ENCODE measurements at places on chromosomes 4 and X.

DNA sequence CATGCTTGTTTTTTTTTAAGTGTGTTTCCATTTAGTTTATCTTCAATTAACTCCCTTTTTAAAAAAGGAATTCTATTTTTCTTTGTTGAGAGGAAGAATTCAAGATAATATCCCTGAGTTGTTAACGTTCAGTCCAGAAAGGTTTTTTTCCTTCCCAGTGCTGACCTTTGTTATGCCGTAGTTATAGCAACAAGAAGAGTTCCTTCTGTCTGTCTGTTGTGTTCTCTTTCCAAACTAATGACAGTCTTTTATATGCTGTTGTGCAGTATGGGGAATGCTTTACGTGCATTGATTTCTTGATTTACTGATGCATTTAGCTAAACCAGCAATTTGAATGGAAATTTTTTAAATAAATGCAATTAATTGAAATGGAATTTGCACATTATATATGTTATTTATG is 6.6 kb upstream of the CXXC4 start:
- DNase-seq: no peak

- peak; percentile 41 for DNase-seq
Measured at GRCh38 chr4:183354219-183354618, 32.0 kb upstream of the CLDN24 start.

GRCh38 chr4:7998447-7998846 is 58.8 kb upstream of the AFAP1 start:
- DNase-seq: no peak

DNA sequence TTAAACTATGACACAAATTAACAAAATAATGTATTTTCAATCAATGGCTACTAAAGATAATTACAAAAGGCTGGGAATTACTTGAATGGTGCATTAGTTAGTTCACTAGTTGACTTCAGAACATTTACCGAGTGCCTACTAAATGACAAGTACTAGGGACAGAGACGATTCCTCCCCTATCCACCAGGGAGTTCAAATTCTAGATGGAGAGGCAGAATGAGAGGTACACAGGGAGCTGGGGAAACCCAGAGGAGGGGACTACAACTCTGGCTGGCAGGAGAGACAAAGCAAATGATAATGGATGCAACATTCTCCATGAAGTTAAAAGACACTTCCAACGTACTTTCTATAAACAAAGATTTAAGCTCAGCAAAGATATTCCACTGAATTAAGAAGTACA is 43.1 kb upstream of the MCF2 start:
- no peak for DNase-seq

- DNase-seq: no peak
Measured at GRCh38 chr4:161002386-161002785, 1161.4 kb downstream of the FSTL5 start.

DNA sequence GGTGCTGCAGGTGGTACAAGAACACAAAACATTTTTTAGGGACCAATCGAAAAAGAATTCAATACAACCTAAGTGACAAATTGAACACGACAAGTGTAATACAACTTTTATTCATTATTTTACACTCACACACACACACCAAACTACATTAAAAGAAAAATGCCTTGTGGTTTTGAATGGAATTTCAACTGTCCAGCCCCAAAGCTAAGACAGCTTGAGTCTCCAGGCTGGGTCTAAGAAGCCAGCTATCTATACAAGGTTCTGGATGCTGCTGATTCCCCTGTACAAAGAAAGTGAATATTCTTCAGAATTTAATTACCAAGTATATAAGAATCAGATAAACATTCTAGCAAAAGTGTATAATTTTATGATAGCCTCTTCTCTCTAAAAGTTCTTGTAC is 118.2 kb downstream of the PPP3CA start:
- no peak for DNase-seq

- no peak for DNase-seq
Measured at GRCh38 chrX:63920875-63921274, 135.9 kb upstream of the ARHGEF9 start.

DNA sequence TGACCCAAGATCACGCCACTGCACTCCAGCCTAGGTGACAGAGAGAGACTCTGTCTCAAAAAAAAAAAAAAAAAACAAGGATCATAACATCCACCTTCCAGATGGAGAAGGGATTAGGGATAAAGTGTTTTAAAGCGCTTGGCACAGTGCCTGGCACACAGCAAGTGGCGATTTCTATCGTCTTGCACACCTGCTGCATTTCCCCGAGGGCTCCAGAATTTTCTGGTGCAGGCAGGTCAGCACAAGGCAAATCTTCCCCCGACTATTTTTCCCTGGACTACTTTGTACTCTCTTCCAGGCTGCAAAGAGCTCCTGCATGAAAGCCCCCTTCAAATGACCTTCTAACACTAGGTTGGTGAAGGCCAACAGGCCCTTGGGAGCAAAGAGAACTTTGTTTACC is 57.3 kb downstream of the APBB2 start:
- DNase-seq: no peak

- DNase-seq: no peak
Measured at GRCh38 chrX:7746856-7747255, 96.1 kb upstream of the VCX start.

DNA sequence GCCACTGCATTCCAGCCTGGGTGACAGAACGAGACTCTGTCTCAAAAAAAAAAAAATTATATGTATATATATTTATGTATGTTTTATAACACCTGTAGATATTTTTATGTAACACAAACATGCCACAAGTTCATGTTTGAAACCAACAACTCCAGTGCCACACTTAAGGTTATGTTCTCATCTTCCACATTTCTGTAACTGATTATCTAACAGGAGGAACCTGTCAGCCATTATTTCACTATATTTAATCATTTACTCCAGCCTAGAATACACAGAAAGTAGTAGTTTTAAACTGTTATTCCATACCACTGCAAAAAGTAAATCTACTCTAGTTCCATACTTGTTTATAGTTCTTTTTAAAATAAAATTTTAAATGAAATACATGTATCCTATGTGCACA is 32.3 kb downstream of the MCUB start:
- no peak for DNase-seq

- DNase-seq: peak; percentile 10
Measured at GRCh38 chr4:149113804-149114430, 671.7 kb upstream of the NR3C2 start.

DNA sequence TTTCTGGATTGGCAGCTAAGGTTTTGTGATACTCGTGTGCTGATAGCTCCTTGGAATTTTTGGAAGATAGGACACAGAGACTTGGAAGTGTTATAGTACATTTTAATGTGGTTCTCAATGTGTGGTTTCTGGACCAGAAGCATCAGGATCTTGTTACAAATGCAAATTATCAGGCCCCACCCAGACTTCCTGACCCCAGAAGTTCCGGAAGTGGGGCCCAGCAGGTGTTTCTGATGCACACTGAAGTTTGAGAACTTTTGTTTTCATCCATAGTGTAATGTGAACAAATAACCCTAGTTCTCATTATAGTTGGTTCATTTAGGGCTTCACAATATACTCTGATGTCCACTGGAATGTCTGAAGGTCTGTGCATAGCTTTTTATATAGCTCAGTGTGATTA is 49.6 kb downstream of the LAMP2 start:
- no peak for DNase-seq

GRCh38 chr4:147780137-147780777 is 48.4 kb downstream of the ARHGAP10 start:
- no peak for DNase-seq

GRCh38 chr4:7414736-7415510 is 19.8 kb downstream of the PSAPL1 start:
- no peak for DNase-seq

DNA sequence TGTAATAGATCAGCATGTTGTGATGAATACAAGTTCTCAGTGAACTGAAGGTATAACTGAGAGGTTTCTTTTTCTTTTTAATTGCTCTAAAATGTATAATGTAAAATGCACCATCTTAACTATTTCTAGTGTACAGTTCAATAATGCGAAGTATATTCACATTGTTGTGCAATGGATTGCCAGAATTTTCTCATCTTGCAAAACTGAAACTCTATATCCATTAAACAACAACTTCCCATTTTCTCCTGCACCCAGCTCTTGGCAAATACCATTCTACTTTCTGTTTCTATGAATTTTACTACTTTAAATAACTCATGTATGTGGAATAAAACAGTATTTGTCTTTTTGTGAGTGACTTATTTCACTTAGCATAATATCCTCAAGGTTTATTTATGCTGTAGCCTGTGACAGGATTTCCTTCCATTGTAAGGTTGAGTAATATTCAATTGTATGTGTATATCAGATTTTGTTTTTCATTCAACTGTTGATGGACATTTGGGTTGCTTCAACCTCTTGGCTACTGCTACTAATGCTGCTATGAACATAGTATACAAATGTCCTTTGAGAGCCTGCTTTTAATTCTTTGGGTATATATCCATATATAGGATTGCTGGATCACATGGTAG is 53.5 kb upstream of the NPFFR2 start:
- DNase-seq: no peak

- no peak for DNase-seq
Measured at GRCh38 chr4:123444290-123444731, 47.7 kb downstream of the SPRY1 start.

- no peak for DNase-seq
Measured at GRCh38 chr4:11470438-11471045, 41.8 kb upstream of the HS3ST1 start.

DNA sequence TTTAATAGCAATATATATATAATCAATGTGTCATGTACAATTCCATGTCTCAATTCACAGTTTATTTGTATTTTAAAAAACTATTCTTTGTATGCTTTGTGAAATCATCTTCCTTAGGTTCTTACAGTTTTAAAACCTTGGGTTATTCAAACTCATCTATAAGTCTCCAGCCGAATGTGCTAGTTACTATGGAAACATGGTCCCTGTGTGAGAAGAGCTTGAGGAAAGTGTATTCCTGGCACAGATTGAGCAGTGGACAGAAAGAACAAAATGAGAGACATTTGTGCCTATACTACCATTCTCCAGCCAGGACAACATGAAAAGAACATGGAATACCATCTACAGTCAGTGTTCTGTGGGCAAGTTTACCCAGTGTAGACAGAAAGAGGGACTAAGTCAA is 103.4 kb downstream of the EFHC2 start:
- DNase-seq: no peak

DNA sequence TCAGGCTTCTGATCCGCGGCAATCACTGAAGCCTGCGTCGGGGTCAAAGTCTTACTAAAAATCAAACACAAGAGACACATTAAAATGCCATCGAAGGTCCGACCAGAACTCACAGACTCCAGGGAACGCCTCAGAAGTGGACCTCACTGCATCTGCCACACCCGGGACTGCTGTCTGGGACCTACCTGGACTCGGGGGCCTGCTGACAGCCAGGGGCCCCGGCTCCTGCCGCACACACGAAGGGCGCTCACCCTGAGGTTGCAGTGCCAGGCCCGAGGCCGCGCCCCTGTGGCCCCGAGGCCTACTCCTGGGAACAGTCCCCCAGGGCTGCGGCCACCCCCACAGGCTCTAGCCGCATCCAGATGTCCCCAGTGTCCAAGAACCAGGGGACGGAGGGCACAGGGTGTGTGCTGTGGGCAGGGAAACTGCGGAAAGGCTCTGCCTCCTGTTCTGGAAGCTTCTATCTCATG is 7.4 kb downstream of the CTBP1 start:
- no peak for DNase-seq

- no peak for DNase-seq
Measured at GRCh38 chr4:144366425-144366824, 225.9 kb upstream of the GYPA start.

DNA sequence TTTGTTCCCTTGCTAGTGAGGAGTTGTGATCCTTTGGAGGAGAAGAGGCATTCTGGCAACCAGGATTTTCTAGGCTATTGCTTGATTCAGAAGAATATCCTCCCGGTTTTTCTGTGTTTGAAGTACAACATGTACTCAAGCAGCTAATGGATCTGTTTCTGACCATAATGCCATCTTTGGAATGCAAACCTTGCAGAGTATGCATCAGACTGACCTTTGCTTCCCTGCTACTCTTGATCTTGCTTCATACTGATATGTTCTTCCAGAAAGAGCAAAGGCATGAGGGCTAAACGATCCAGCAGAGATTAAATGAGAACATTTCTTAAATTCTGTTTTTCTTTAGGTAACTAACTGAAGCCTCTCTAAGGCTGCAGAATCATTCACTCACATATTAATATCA is 265.4 kb upstream of the SLC7A11 start:
- DNase-seq: no peak

DNA sequence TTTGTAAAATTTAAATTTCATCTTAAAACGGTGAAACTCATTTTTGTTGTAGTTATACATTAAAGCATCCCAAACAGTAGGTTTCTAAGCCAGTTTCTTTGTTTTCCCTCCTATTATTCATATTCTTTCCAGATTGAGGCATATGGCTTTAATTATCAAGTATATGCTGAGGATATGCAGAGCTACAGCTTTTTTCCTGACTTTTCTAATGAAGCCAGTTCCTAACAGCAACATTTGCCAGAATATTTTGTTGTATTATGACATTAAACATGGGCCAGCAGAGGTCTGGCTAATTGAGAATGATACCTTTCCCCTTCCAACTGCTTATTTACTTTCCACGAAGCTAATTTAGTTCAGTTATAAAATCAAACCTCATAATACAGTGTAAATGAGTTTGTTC is 75.3 kb downstream of the SLIT2 start:
- no peak for DNase-seq

DNA sequence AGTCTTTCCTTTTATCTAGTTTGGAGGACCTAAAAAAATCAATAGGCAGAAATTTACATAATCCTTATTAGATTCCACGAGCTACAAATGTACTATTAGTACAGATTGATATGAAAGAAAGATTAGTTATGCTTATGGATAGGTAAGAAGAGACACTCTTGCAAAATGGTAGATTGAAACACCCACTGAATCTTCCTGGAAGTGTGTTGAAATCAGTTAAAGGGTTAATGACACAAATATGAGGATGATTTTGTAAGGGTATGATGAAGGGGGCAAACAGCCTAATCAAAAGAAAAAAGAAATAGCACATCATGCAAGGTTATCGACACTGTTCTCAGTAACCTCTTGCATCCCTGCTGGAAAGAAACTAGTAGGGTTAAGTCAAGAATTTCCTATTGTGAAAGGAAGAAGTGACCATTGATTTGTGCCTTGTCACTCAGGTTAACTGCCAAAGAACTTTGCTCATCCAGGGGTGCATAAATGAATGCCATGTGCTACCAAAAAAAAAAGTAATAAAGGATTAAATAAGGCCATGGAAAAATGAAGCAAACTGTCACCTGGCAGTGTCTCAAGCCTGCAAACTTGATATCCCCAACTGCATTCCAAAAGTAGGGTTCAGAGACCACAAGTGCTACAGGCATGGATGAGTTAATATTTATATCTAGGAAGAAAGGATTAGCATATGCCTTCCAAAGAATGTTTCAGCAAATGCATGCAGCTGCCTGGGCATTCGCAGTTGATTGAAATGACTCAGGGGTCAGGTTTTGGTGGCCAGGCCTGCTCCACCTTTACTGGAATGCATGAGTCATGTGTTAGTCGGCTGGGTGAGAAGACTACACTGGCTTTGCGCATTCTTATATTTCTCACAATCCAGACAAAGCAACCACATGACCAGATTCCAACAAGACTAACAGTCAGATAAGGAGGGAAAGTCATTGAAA is 78.3 kb upstream of the ATXN3L start:
- peak; percentile 73 for DNase-seq

GRCh38 chr4:48681856-48682255 is 98.2 kb downstream of the FRYL start:
- peak; percentile 25 for DNase-seq

Data from RWPE1 (cell line).